Adrenal gland (tissue), 19 donors: ENCODE measurements at places on chromosomes 6 and 20. TPM values are rescaled to one million over a fixed set of nuclear protein-coding genes. Genes with fewer than 3 reads are reported as not detected.

The MEP1A gene
- 0.03 TPM for polyA plus RNA-seq

The FAM50B gene
- 6.8 TPM for polyA plus RNA-seq

The NR2E1 gene
- polyA plus RNA-seq, result 0.17 TPM

The DYNLT1 gene
- polyA plus RNA-seq, result 264 TPM

The HLA-G gene
- polyA plus RNA-seq, result not detected

The PDYN gene
- polyA plus RNA-seq, result not detected

The COL19A1 gene
- polyA plus RNA-seq, result 0.32 TPM

The PPP1R3G gene
- 1.6 TPM for polyA plus RNA-seq

The PKHD1 gene
- polyA plus RNA-seq, result 0.08 TPM

The ECT2L gene
- 1.3 TPM for polyA plus RNA-seq
